NCI-H526 treated with DMSO at 0.1 percent for 48 hours (cell line): ENCODE measurements at places on chromosomes 2 and 18.

GRCh38 chr2:38409156-38410102 lies 32.4 kb upstream of the ATL2 start:
- peak; percentile 81 for DNase-seq

- DNase-seq, result no peak
Measured at GRCh38 chr18:79384151-79384807, 11.5 kb upstream of the NFATC1 start.

DNA sequence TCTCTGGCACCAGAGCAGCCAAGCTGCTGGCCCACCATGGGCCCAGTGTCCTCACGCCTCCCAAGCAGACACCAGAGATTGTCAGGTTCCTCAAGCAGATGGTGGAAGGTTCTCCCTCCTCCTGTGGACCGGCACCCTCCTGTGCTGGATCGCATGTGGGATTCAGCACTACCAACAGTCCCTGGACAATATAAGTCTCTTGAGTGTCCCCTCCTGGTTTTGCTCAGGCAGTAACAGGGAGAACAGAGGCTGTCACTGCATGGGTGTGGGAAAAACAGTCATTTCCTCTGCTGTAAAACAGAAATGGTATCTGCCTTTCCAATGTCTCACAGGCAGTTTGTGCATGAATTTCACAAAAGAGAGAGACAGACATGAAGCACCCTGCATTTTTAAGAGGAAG lies 47.7 kb upstream of the TUBA3E start:
- DNase-seq, result no peak

DNA sequence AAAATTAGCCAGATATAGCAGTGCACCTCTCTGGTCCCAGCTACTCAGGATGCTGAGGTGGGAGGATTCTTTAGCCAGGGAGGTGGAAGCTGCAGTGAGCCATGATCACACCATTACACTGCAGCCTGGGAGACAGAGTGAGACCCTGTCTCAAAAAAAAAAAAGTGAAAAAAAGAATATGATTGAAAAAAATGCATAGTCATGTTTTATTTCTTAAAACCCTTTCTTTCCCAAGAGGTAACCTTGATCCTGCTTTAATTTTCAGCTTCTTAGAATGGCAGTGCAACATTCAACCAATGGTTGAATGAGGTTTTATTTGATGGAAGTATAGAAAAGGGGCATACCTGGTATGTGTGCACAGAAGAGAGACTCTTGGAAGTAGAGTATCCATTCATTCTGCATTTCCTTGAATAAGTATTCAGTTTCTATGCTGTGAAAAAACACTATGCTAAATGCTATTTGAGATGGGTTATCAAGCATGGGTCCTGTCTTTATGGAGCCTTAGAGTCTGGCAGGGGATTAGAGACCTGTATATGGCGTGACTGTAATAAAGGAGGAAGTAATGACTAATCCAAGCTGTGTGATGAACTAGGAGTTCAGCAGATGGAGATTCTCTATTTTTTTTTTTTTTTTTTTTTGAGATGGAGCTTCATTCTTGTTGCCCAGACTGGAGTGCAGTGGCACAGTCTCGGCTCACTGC lies 146.3 kb downstream of the WDSUB1 start:
- DNase-seq, result no peak

DNA sequence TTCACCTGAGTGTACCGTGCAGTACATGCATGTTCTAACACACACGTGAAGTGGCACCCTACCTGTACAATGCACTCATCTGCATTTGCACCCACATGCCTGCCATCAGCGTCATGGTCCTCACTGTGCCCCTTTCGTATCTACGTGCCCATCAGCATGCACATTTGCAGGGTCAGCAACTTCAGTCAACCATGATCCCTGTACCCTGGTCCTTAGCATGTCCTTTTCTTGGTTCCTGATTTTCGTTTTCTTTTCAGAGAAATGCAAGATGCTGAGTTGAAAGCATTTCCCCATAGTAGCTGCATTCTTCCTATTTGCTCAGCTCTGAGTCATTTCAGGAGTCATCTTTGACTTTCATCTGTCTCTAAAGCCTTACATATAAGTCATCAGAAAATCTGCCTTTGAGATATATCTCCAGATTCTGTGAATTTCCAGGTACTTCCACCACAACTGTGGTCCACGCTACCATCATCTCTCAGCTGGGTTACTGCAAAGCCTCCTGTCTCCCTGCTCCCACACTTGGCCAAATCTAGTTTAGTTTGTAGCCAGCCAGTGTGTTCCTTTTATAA lies 14.7 kb upstream of the PUM2 start:
- no peak for DNase-seq

- no peak for DNase-seq
Measured at GRCh38 chr2:202771741-202772460, 99.7 kb downstream of the ICA1L start.

- no peak for DNase-seq
Measured at GRCh38 chr2:205759257-205759656, 77.0 kb downstream of the NRP2 start.

DNA sequence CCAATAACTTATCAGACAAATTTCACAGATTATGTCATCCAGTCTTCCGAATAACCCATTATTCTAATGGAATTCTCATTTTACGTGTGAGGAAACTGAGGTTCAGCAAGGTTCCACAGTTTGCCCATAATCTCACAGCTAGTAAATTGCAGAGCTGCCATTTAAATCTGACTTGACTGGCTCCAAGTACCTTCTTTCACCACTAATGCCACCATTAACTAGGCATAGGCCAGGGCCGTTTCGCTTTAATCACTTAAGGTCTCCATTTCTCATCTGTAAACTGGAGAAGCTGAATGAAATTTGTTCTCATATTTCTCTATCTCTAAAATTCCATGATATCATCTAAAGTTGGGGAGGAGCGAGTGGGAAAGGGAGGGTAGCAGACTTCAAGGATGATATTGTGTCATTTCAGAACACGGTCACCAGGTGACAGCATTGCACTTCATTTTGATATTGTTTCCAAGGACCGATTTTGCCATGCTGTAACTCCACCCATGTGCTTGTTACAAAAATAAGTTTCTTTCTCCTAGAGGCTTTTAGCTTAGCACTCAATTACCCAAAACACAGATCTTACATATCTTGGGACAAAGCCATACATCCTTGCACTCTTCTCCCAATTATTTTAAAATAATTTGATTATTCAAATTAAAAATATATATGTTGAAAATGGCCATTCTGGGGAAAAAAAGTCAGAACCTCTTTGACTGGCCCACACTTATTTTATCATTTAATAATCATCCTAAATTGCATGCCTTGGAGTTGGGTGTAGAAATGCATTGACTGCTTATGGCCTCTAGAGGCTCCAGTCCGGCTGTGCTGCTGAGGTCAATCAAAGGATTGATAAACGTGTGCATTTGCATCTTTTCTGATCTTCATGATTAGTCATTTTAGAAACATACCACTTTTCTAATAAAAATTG lies 123.8 kb downstream of the AKAIN1 start:
- DNase-seq, result peak; percentile 17

- DNase-seq, result no peak
Measured at GRCh38 chr2:161243312-161243711, 64.9 kb upstream of the PSMD14 start.

DNA sequence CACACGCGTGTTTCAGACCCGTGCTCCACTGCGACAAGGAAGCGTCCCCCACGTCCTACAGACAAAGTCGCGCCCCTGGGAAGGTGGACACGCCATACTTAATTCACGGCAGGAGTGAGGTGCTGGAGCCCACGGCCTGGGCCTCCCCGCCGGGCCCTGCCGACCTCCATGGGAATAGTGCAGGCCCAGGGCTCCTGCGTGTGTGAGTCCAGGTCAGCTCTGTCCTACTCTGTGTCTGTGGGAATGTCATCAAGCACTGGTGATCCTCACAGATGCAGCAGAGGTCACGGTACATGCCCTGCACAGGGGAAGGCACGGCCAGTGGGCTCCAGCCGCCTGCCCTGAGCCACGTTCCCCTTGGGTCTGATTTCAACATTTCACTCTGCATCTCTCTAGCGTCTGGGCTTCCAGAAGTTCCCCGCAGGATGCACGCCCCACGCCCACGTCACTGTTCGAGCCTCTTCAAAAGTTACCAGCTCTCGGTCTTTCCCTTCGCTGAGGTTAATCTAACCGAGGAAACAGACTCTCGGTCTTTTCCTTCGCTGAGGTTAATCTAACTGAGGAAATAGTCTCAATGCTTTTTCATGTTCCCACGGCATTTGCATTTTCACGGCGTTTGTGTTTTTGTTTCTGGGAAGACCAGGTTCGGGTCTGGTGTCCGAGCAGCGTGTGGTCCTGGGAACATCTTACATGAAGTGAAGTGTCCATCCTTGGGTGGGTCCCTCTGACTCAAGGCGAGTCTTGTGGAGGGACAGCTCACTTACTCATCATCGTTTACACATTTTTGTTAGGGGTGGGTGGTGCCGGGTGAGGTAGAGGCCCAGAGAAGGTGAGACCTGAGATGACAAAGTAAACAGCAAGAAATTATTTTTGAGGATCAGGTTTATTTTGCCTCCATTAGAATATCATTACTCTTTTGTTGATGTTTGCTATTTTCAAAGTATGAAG lies 157.3 kb upstream of the ALKAL2 start:
- DNase-seq, result no peak

DNA sequence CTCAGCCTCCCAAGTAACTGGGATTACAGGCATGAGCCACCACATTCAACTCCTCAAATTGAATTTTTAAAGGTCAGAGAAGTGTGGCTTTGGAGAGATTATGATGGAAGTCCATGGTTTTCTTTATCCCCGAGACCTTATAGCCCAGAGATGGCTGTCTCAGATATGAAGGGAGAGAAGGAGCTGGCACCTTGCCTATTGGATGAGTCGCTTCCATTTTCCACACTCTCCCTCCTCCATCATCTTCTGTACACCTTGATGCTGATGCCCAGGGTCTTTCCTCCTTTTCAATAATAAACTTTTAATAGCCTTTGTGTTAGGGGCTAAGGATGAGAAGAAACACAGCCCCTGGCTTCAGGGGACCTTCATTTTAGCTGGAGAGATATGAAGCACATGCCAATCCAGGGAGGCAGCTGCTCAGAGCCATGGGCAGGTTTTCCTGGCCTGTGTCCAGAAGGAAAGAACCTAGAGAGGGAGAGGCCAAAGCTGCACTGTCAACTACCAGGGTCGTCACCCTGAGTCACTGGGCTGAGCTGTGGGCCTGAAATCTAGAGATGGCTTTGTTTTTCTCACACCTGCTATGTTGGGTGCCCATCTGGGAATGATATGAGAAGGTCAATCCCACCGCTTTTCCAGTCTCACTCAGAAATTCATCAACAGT lies 146.0 kb upstream of the SERTAD2 start:
- DNase-seq, result no peak

DNA sequence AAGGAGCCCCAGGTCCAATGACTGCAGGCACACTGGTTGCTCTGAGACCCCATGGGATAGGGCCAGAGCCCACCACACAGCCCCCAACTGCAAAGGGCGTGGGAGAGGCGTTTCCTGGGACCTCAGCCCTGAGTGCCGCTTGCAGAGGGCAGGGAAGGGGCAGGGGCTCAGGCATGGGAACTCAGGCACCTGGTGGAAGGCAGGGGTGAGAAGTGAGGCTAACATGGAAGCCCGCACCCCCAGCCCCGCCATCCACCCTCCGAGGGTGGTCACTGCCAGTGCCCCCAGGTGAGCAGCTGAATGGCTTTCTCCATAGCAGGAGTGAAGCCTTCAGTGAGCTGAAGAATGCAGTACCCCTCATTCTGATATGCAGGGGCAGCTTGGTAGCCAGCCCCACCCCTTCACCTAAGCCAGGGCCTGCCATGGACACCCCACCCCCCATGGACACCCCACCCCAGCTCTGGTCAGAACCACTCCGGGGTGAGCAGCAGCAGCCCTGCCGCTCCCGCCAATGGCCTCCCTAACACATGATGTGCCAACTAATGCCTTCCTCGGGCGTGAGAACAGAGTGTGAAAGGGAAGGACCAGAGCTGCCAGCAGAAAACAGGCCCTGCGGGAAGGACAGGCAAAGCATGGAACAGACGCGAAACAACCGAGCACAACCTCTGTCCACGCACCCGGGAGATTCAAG lies 6.6 kb downstream of the KIF1A start:
- no peak for DNase-seq

GRCh38 chr2:9220201-9220600 lies 13.6 kb downstream of the ASAP2 start:
- no peak for DNase-seq

- DNase-seq, result no peak
Measured at GRCh38 chr2:174326161-174327020, 8.4 kb upstream of the SP9 start.

DNA sequence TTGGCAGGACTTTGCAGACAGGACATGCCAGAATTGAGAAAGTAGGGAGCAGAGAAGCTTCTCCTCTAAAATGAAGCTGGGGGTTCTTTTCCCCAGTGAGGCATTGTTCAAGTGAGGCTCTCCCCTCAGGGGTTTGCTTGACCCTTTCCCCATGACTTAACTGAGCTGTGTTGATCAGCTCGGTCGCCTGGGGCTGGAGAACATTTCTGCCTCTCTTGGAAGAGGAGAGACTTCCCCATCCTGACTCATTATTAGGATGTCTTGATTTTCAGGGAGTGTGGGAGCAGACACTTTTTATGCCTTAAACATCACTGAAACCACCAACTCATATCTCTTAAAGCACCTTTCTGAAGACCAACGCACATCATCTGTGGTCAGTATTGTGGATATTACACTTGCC lies 27.9 kb upstream of the GLI2 start:
- no peak for DNase-seq

DNA sequence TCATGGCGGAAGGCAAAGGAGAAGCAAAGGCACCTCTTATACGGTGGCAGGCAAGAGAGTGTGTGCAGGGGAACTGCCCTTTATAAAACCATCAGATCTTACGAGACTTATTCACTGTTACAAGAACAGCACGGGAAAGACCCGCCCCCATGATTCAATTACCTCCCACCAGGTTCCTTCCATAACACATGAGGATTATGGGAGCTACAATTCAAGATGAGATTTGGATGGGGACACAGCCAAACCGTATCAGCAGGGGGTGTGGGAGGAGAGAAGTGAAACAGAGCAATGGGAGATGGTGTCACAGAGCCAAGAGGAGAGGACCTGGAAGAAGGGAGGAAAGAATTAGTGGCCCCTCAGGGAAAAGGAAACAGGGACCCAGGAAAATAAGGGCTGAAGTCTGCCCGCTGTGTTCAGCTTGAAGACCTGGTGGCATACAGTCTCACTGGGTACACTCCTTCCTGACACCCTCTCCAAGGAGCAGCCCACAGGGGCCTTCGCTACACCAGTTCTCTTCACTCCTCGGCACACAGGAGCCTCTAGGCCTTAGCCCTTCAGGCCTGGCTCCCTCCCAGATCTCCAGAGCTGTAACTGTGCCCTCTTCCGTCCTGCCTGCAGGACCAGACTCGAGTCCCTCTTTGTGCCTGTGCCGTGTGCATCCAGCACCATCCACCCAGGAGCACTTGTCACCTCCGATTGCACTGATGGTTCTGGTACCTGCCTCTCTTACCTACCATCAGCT lies 262.1 kb downstream of the EIPR1 start:
- no peak for DNase-seq

DNA sequence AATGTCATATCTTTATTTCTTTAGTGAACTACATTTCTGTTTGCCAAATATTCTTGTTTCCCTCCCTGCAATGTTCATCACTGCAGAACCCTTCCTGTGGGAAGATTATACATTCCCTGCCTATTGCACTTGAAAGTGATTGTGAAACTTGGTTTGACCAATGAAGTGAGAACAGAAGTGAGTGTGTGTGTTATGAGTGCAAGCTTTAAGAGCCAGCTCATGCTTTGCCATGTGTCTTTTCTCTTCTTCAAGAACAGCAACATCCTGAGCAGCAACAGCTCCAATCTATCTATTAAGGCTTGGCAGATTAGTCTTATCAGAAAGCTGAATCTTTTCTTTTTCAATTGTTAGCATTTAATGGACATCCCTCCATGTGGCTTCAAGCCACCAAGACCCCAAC lies 42.0 kb upstream of the UBE2E3 start:
- no peak for DNase-seq
